H7 (cell line): ENCODE measurements at places on chromosomes 3 and 15.

- DNase-seq: peak; percentile 56
These were observed 21.0 kb upstream of the CA12 start for GRCh38 chr15:63402498-63403253.

GRCh38 chr3:115947325-115947724 lies 324.0 kb downstream of the GAP43 start:
- DNase-seq: no peak

DNA sequence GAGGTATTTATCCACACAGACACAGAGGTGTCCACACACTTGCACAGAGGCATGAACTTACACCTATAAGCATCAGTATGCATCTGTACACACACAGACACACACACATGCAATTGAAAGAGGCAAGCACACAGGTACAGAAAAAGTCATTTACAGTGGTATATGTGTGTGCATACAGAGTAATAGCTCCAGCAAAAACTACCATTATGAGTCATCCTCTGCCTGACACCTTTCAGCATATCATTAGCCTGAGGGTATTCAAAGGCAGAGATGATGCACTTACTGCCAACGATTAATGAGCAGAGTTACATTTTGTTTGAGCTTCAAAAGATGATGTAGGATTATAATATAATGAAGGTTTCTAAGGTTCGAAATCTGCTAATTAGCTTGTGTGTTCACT lies 100.3 kb upstream of the TPRG1 start:
- no peak for DNase-seq

- DNase-seq: no peak
These were observed 21.9 kb downstream of the OSTN start for GRCh38 chr3:191220908-191221307.

GRCh38 chr15:79378394-79379109 lies 53.6 kb upstream of the MINAR1 start:
- DNase-seq: no peak

DNA sequence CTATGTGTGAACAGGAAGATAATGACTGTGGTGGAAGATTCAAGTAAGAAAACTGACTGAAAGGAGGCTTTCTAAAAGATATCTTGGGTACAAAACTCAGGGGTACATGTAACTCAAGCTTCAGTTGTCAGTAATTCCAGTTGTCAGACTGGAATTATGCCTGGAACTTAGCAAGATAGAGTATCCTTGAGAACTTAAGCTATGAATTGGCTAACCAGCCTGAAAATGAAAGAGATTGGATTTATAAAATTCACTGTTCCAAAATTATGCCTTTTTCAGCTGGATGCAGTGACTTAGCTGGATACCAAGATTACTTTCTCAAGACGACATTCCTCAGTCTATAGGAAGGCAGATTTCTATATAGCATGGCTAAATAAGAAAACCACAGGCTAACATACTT lies 221.9 kb upstream of the ZBTB20 start:
- no peak for DNase-seq

GRCh38 chr3:78863306-78864203 lies 904.2 kb downstream of the ROBO1 start:
- no peak for DNase-seq

GRCh38 chr3:45923755-45924154 lies 19.5 kb upstream of the CXCR6 start:
- no peak for DNase-seq

GRCh38 chr3:46097691-46098241 lies 70.5 kb upstream of the XCR1 start:
- no peak for DNase-seq

DNA sequence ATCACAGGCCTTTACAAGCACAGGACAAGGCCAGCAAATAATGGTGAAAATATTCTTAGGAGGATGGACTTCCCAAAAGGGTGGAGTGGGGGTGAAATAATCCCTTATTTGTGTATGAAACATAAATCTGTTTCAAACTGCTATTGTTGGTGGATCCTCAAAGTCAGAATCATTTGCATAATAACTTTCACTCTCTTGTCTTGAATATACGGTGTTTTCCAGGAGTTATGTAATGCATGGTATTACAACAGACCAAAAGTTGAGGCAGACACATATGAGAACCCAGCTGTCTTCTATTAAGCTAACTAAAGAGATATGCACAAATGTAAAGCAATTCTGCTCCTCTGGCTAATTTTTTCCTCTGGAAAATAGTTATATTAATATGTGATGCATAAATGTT lies 57.7 kb downstream of the PRTG start:
- no peak for DNase-seq

DNA sequence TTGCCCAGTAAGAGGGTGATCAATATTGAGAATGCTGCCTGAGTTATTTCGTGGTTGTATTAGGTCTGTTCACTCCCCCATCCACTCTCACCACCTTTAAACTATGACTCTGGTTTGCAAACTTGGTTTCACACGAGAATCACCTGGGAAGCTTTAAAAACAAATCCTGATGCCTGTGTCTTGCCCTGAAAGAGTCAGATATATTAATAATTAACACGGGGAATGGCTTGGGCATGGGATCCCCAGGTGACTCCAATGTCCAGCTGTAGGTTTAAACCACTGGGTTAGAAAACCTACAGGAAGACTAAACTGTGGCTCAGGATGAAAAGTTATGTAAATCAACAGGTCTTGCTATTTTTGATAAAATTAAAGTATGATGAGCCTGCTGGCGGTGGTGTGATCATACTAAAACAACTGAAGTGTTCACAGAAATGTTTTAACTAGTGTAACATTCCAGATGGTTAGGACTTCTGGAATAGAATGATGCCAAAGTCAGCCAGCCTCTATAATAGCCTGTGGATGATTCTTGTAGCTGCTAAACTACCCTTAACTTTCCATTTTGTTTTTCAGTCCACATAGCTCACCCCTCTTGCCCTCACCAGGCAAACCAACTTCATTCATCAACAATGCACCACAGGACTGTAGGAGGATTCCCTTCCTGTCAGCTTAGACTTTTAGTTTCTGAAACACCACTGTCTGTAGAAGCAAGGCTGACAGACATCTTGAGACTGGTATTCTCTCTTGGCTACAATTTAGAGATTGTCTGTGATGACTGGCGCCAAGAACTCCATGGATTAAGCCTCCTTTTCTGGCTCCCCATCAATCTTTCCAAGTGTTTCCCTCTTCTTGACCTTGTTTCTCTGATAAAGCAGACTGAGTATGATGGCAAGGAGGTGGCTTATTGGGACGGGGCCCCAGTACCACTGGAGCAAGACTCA lies 119.1 kb upstream of the ADAMTS9 start:
- no peak for DNase-seq

GRCh38 chr15:86373147-86373546 lies 293.5 kb downstream of the AGBL1 start:
- DNase-seq: no peak

DNA sequence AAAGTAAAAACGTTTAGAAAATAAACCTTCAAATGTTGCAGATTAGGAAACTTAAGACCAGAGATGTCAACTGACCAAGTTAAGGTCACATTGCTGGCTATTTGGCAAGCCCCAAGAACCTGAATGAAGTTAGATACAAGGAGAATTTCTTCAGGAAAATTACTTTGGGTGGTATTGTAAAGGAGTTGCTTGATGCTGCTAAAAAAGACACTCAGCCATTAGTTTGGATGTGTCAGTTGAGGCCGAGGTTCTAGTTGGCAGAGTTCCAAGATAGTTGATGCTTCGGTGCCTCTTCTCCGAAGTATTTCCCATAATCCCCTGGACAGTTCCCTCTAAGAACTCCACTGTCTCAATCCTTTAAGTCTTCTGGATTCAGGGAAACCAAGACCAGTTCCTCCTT lies 24.3 kb downstream of the SIAH2 start:
- no peak for DNase-seq

- no peak for DNase-seq
These were observed 10.3 kb downstream of the TM2D3 start for GRCh38 chr15:101641894-101642293.

- no peak for DNase-seq
These were observed 80.7 kb downstream of the PPARG start for GRCh38 chr3:12369598-12369997.

DNA sequence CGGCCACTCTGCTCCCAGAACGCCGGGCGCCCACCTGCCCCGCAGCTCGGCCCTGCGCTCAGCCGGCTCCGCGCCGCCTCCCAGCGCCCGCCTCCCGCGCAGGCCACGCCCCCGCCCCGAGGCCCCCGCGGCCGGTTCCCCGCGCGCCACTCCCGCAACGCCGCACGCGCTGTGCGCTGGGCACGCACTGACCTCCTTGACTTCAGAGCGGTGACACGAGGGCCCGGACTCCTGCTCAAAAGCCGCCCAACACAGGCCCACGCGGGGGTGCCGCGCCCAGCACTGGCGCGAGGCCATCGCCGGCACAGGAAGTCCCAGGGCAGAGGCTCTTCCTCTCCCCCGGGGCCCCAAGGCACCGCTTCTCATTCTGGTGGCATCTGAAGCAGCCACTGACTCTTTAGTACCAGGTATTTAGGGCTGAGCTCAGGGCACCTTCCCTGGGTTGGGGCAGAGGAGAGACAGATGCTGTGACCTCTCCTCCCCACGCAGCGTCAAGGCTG lies 12.4 kb downstream of the TNK2 start:
- DNase-seq: peak; percentile 94

DNA sequence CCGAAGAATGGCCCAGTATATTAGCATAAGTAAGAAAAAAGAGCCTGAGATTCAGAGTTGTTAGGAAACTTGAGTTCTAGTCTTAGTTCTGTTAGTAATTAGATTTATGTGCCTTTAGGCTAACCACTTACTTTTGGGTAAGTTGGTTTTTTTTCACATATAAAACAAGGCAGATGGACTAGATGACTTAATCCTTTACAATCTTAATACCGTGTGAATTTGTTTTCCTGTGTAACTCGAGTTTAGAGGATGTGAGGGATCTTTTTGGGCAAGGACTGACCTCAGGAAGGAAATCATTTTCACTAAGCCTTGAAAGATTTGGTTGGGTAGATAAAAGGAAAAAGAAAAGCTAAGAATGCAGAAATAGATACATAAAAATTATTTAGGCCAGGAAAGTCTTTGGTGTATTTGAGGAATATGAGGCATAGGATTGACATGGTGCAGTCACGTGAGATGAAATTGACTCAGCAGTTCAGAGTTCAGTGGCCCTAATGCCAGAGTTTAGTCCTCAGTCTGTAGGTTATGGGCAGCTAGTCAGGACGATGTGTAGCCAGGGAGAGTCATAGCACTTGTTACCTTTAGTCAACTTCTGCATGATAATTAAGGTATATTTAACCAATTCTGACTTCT lies 34.6 kb downstream of the PAK2 start:
- no peak for DNase-seq

GRCh38 chr3:181278468-181279238 lies 289.1 kb upstream of the DNAJC19 start:
- peak; percentile 11 for DNase-seq
